ENCODE measurements at places on chromosomes 4 and X.

- no peak for DNase-seq
These were observed 785.0 kb downstream of the GLUD2 start for GRCh38 chrX:121832446-121832845.

DNA sequence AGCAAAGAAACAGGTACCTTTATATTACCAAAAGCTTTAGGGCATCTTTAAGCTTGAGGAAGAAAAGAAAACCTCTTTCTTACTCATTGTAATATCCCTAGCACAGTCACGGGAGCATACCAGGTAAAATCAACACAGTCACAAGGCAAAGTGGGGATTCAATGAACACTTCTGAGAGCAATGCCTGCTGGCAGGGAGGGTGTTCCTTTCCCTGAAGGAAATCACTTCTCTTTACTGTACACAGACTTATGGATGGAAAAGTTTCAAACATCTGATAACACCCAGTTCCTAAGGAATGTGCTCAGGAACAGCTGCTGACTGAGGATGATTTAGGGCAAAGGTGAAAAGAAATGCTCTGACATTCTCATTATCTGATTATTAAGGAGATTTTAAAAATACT lies 94.8 kb downstream of the MAML3 start:
- no peak for DNase-seq

- no peak for DNase-seq
These were observed 33.5 kb upstream of the SCRG1 start for GRCh38 chr4:173432430-173432829.

GRCh38 chrX:57265126-57265525 lies 21.4 kb upstream of the FAAH2 start:
- DNase-seq, result no peak

GRCh38 chr4:152325831-152326230 lies 210.1 kb downstream of the FBXW7 start:
- DNase-seq, result no peak

DNA sequence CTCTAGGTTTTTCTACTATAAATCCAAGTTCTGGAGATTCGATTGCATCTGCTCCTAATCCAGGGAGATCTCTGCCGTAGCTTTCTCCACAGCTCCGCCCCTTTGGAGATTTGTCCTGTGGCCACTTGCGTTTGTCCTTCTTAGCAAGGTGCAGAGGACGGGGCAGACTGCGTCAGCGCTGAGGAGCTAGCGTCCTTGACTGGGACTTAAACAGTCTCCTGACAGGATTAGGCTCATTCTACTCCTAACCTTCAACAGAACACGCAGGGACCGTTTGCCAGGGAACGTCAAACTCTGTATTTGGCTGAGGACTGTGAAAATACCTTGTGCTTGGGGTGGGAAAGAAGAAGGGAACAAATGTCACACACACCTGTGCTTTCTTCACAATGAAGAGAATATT lies 38.6 kb downstream of the SORBS2 start:
- no peak for DNase-seq

GRCh38 chr4:156803056-156803455 lies 168.5 kb downstream of the PDGFC start:
- DNase-seq, result no peak

- DNase-seq, result no peak
These were observed 67.3 kb downstream of the PSAPL1 start for GRCh38 chr4:7367406-7367805.

DNA sequence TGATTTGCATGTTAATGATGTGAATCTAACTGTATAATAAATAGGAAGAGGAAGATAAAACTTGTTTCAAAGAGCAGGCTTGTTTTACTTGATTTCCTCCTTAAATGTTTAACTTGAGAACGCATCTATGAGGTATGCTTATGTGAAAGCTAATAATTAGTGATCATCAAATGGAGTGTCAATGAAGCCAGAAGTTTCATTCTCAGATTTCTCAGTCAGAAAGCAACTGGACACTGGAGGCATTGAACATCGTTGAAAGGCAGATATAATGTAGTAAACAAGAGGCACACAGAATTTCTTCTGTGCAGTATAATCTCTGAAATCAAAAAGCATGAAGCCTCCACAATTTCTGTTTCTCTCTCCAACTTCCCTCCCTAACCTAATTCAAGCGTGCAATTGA lies 672.9 kb downstream of the ADGRL3 start:
- no peak for DNase-seq

DNA sequence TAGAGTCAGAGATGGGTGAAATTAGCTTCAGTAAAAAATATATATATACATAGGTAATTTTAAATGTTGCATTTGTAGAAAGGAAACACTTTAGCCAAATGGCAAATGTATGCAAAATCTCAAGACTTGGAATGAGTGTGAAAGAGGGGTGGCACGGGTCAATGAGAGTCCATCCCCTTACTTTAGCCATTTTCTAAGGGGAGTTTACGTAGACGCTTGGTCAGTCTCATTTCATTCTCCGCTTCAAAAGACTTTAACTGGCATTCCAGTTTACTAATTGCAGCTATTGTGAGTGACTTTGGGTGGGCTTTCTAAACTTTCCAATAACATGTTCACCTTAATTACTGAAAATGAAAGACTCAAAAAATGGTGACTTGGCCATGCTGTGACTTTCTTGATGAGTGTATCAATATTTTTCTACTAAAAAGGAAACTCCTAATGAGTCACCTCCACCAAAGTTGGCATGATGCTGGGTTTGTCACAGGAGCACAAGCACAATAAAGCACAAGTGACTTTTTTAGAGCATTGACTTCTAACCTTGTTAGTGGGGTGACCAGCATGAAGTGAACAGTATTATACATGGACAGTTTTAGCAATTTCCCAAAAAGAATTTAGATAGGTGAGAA lies 356.0 kb upstream of the RASGEF1B start:
- no peak for DNase-seq
